Kidney (tissue), 22 donors: ENCODE measurements at places on chromosomes 3 and 15. TPM values are rescaled to one million over a fixed set of nuclear protein-coding genes. Genes with fewer than 3 reads are reported as not detected.

Gene PLA2G4F
- total RNA-seq: 51.2 TPM

Gene LXN
- total RNA-seq: 20.6 TPM

Gene CERS3
- 0.31 TPM for total RNA-seq

DNA sequence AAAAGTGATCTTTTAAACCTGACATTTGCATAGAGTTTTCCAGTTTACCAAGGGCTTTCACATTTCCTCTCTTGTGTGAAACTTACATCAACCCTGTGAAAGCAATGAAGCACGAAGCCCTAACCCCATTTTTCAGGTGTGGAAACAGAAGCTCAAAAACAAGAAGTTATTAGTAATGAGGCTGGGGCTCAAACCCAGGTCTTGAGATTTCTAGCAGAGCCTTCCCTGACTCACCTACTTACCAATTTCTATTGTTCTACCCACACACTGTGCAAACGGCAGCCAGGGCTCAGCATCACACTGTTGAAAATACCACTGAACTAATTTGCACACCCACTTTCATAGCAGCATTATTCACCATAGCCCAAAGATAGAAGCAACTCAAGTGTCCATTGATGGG lies 117.8 kb upstream of the IGF1R start:
- no peak for DNase-seq
- H3K27ac ChIP-seq: no peak overlapping the region
- H3K27me3 ChIP-seq: no peaks in the 10 kb centered on the region
- H3K4me3 ChIP-seq: no peak overlapping the region

- peaks cover 16% of the 10 kb centered on the region for H3K36me3 ChIP-seq
- H3K4me3 ChIP-seq: no peak overlapping the region
- DNase-seq: no peak
- no peaks in the 10 kb centered on the region for H3K4me1 ChIP-seq
- H3K27me3 ChIP-seq: no peaks in the 10 kb centered on the region
- no peak overlapping the region for H3K27ac ChIP-seq
These were observed 8.5 kb downstream of the GYG1 start for GRCh38 chr3:148999806-149000205.

DNA sequence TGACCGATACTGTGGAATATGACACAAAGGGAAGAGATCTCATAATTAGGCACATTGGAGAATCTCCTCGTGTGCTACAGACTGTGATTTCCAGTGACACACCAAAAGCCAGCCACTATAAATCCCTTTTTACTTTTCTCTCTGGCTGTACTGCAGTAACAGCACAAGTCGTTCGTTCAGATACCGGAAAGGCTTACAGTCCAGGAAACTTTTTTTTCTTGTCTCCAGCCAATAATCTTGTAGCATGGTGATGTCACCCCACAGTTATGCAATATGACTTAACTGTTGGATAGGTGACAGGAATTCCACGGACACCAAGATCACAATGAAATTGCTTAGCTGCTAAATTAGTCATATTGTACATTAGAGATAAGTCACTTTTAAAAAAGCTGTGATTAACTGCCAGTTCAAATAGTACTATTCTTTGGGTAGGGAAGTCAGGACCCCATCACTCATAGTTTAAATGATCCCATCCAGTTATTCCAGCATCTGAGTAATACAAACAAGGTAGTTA lies 36.3 kb upstream of the TSC22D2 start:
- peaks cover 3% of the 10 kb centered on the region for H3K4me1 ChIP-seq
- peak overlapping the region; percentile 64 for H3K4me3 ChIP-seq
- H3K27ac ChIP-seq: peak overlapping the region; percentile 81
- no peak for DNase-seq
- no peaks in the 10 kb centered on the region for H3K27me3 ChIP-seq
- no peaks in the 10 kb centered on the region for H3K36me3 ChIP-seq

GRCh38 chr15:53580366-53580765 lies 179.1 kb downstream of the WDR72 start:
- no peak overlapping the region for H3K4me3 ChIP-seq
- no peaks in the 10 kb centered on the region for H3K27me3 ChIP-seq
- peak; percentile 12 for DNase-seq
- no peak overlapping the region for H3K27ac ChIP-seq
- H3K36me3 ChIP-seq: no peaks in the 10 kb centered on the region
- no peaks in the 10 kb centered on the region for H3K4me1 ChIP-seq

- H3K27ac ChIP-seq: no peak overlapping the region
- H3K36me3 ChIP-seq: no peaks in the 10 kb centered on the region
- no peak for DNase-seq
- no peaks in the 10 kb centered on the region for H3K27me3 ChIP-seq
- H3K4me1 ChIP-seq: no peaks in the 10 kb centered on the region
- H3K4me3 ChIP-seq: no peak overlapping the region
These were observed 63.6 kb downstream of the MDFIC2 start for GRCh38 chr3:70248856-70249255.

- no peaks in the 10 kb centered on the region for H3K36me3 ChIP-seq
- peak overlapping the region; percentile 95 for H3K27ac ChIP-seq
- H3K27me3 ChIP-seq: no peaks in the 10 kb centered on the region
- peak overlapping the region; percentile 96 for H3K4me3 ChIP-seq
These were observed 3.3 kb downstream of the HES1 start for GRCh38 chr3:194139071-194139813.

GRCh38 chr15:69346112-69346511 lies 47.4 kb downstream of the PAQR5 start:
- H3K4me1 ChIP-seq: peaks cover 5% of the 10 kb centered on the region
- no peak for DNase-seq
- H3K27ac ChIP-seq: no peak overlapping the region
- H3K27me3 ChIP-seq: no peaks in the 10 kb centered on the region

- DNase-seq: no peak
- no peak overlapping the region for H3K4me3 ChIP-seq
- no peak overlapping the region for H3K27ac ChIP-seq
- no peaks in the 10 kb centered on the region for H3K27me3 ChIP-seq
These were observed 236.4 kb downstream of the THRB start for GRCh38 chr3:24258260-24258659.

DNA sequence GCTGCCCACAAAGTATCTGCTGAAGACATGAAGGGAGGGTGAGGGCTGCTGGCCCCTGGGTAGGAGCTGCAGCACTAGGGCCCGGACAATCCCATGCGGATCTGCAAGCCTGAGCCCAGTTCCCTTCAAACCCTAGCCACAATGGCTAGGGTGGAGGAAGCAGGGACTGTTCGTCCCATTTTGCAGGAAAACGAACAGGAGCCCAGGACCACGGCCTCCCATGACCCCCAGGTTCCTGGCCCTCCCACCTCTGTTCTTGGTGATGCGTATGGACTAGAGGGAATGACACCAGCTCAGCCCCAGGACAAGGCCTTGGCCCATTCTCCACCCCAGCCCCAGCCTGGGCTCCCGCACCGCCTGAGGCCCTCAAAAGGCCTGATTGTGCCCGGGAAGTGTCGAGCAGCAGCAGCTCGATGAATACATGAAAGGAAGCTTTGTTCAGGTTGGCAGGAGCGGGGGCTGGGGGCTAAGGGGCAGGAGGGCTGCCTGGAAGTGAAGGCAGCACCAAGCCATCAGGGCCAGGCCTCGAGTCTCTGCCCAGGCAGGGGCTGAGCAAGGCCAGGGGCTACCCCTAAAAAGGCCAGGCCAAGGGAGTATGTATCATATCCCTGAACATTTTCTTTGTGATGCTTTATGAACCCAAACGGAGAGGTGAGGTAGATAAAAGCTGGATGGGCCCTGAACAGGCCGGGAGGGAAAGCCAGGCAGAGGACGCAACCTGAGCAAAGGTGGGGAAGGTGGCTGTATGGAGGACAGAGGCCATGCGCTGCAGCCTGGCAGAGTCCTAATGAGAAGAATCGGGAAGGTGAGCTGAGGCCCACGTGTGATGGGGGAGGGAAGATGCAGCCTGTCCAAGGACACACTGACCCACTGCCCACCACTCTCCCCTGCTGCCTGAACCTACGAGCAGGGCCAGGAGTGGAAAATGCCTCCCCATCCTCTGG lies 12.2 kb downstream of the SEMA7A start:
- no peaks in the 10 kb centered on the region for H3K27me3 ChIP-seq
- no peaks in the 10 kb centered on the region for H3K36me3 ChIP-seq
- DNase-seq: no peak
- H3K4me3 ChIP-seq: no peak overlapping the region
- H3K4me1 ChIP-seq: peaks cover 5% of the 10 kb centered on the region
- H3K27ac ChIP-seq: no peak overlapping the region

DNA sequence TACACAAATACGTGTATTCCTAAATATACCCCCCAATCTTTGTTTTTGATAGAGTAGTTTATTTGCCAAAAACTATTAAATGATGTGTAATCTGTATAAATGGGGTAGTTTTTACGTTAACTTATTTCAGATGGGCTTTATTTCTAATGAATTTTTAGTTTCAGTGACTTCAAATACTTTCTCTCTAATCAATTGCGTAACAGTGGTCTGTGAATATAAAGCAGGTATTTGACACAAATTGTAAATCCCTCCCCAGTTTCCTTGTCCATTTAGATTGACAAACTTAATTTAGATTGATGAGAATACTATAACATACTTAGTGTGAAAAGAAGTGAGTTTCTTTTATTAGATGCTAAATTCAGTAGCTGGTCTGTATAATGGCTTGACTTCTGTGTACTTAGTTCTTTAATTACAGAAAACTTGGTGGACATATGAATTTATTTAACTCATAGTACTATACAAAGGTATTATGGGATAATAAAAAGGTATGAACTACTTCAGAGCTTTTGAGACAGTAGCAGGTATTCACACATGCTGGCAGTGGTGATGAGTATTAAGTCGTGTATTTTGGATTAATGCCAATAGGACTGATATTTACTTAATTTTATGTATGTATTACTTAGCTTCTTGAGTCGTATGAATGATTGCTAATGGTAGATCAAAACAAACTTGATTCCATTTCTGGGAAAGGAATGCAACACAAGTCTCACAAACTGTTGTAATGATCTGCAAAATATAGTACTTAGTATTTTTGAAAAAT lies 81.6 kb downstream of the STT3B start:
- no peaks in the 10 kb centered on the region for H3K4me1 ChIP-seq
- H3K27ac ChIP-seq: no peak overlapping the region
- no peaks in the 10 kb centered on the region for H3K36me3 ChIP-seq
- DNase-seq: no peak
- H3K4me3 ChIP-seq: no peak overlapping the region

- no peak for DNase-seq
- no peaks in the 10 kb centered on the region for H3K27me3 ChIP-seq
- no peak overlapping the region for H3K4me3 ChIP-seq
- no peaks in the 10 kb centered on the region for H3K4me1 ChIP-seq
These were observed 24.4 kb downstream of the ONECUT1 start for GRCh38 chr15:52765785-52766184.

GRCh38 chr15:101446518-101447167 lies 42.9 kb downstream of the PCSK6 start:
- H3K4me3 ChIP-seq: no peak overlapping the region
- no peaks in the 10 kb centered on the region for H3K27me3 ChIP-seq
- peak; percentile 29 for DNase-seq
- no peak overlapping the region for H3K27ac ChIP-seq
- H3K36me3 ChIP-seq: no peaks in the 10 kb centered on the region

DNA sequence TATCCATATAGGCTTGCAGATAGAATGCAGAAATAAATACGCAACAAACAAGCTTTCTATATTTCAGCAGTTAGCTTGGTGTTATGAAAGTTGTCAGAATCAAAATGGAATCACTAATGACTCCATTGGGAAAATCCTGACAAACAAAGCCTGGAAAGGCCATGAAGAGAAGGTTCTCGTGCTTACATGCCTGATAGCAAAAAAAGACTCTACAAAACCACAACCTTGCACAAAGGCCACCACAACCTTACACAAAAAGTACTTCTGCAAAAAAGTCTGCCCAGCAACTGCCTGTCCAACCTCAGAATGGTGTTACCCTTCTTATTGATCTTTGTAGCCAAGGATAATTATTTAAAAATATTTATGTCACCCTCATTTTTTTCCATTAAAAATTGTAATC lies 14.4 kb upstream of the PLSCR1 start:
- DNase-seq: no peak
- no peak overlapping the region for H3K4me3 ChIP-seq
- no peaks in the 10 kb centered on the region for H3K4me1 ChIP-seq
- no peak overlapping the region for H3K27ac ChIP-seq
- H3K36me3 ChIP-seq: no peaks in the 10 kb centered on the region

DNA sequence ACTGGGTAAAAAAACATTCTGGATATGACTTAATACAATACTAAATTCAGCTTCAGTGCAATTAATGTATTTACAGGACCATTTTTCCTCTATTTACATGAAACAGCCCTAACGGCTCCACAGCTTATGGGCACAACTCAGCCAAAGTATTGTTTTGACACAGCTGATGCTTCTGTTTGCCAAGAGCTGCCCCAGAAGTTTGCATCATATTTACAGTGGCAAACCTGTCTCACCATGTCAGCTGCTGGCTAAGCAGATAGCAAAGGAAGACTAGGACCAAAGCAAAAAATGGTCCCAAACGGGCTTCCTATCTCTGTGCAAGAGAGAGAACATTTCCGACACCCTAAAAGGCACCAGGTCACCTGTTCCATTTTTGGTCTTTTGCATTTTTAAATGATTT lies 94.5 kb downstream of the ADAMTS9 start:
- no peaks in the 10 kb centered on the region for H3K4me1 ChIP-seq
- no peaks in the 10 kb centered on the region for H3K27me3 ChIP-seq
- no peak for DNase-seq
- no peak overlapping the region for H3K27ac ChIP-seq
- no peak overlapping the region for H3K4me3 ChIP-seq

DNA sequence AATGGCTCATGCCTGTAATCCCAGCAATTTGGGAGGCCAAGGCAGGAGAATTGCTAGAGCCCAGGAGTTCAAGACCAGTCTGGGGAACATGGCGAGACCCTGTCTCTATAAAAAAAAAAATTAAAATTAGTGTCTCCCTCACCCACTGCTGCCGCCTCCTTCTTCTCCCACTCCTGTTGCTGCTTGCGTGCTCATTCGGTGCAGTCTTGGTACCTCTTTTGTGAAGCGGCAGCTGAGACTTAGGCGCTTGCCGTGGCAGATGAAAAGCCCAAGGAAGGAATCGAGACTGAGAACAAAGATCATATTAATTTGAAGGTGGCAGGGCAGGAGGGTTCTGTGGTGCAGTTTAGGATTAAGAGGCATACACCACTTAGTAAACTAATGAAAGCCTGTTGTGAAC lies 20.0 kb downstream of the GLB1 start:
- H3K27ac ChIP-seq: no peak overlapping the region
- no peaks in the 10 kb centered on the region for H3K27me3 ChIP-seq
- no peak for DNase-seq
- no peaks in the 10 kb centered on the region for H3K4me1 ChIP-seq

- H3K27ac ChIP-seq: no peak overlapping the region
- DNase-seq: peak; percentile 80
- H3K4me1 ChIP-seq: no peaks in the 10 kb centered on the region
- H3K4me3 ChIP-seq: no peak overlapping the region
These were observed 534.6 kb upstream of the ATP11B start for GRCh38 chr3:182258538-182259177.

GRCh38 chr3:156010829-156011228 lies 109.5 kb upstream of the KCNAB1 start:
- no peaks in the 10 kb centered on the region for H3K36me3 ChIP-seq
- H3K27ac ChIP-seq: no peak overlapping the region
- H3K27me3 ChIP-seq: no peaks in the 10 kb centered on the region
- no peak overlapping the region for H3K4me3 ChIP-seq
- DNase-seq: peak; percentile 13

- no peak for DNase-seq
- peak overlapping the region; percentile 94 for H3K27ac ChIP-seq
- peak overlapping the region; percentile 89 for H3K4me3 ChIP-seq
- H3K4me1 ChIP-seq: peaks cover 23% of the 10 kb centered on the region
These were observed 993 bp downstream of the PLCL2 start for GRCh38 chr3:16885593-16886302.

- no peak overlapping the region for H3K27ac ChIP-seq
- H3K4me3 ChIP-seq: no peak overlapping the region
- peaks cover 2% of the 10 kb centered on the region for H3K4me1 ChIP-seq
- no peak for DNase-seq
These were observed 4.2 kb upstream of the NPHP3 start for GRCh38 chr3:132726341-132726823.
